H7 (cell line): ENCODE measurements at places on chromosomes 16 and 17.

DNA sequence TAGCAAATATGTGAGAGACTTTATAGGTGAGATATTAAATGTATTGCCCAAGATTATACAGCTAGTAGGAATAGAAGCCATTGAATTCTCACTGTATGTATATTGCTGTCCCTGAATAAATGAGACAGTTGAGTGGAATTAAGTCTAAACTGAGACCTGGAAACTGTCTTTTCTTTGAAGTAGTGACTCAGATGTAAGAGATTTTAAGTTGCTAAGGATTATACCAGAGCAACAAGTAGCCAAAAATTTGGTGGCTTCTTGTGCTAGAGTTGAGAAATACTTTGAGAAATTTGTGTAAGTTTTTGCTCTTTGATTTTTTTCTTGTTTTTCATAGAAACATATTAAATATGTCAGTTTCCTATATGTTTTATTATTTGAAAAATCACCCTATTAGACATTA, 58.7 kb downstream of the TANC2 start:
- no peak for DNase-seq

GRCh38 chr16:4494746-4495490, 18.7 kb downstream of the HMOX2 start:
- DNase-seq: no peak

- DNase-seq: peak; percentile 90
Observed at GRCh38 chr17:39617446-39618245, 9.1 kb upstream of the PPP1R1B start.

DNA sequence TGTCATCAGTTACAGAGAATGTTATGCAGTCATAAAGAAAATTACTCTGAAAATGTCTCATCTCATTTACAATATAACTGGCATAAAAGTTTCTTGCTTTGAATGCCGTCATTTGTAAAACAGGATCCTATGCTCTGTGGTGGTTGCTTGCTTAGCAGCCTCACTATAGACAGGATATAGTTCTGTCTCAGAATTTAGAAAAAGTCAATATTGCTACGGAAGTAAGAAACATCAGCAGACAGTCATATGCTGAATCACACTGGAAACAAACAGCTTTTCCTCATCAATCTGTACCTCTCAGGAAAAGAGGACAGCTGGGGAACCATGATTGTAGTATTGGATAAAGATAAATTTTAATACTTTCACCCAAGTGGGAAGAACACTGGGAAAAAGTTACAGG, 105.5 kb downstream of the MYO1D start:
- DNase-seq: no peak

DNA sequence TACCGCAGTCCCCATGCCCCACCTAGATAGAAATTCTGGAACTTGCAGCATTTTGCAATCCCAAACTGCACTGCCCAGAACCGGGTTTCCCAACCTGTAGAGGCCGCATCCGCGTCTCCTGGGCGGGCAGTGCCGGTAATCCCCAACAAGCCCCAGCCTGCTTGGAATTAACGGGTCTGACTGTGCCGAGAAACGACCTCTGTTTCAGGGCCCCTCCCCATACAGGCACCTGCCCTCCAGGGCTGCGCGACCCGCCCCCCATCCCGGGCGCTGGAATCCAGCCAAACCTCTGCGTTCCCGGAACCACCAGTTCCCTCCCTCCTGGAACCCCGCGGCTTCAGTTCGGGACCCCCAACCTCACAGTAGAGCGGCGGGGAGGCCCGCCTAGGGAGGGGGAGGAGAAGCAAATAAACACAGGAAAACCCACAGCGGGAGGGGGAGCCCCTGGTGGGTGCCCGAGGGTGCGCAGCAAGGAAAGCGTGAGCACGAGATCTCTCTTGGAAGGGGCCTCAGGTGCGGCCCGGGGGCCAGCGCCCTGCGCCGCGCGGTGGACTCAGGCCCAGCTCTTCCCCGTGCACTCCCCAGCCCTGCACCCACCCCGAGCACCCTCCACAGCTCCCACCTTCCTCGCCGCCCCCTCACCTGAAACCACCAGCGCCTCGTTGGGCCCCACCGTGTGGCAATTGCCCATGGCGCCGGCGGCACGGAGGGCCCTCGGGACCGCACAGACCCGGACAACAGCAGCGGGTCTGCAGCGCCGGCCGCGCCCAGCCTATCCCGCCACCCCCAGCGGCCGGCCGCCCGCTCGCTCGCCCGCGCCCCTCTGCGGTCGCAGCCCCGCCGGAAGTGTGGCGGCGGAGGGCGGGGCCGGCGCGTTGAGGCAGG, at the start of gene FLOT2:
FLOT2 (minus strand) TSS at position 850 of the 885 bp plus-strand sequence; CDS start at position 691, 159 bp downstream.
- peak; percentile 95 for DNase-seq

- DNase-seq: peak; percentile 48
Observed at GRCh38 chr17:40264458-40265185, 23.1 kb upstream of the CDC6 start.

- DNase-seq: no peak
Observed at GRCh38 chr17:40659911-40660310, 5.1 kb downstream of the KRT222 start.

GRCh38 chr17:39812466-39812865, 51.6 kb downstream of the IKZF3 start:
- DNase-seq: no peak

DNA sequence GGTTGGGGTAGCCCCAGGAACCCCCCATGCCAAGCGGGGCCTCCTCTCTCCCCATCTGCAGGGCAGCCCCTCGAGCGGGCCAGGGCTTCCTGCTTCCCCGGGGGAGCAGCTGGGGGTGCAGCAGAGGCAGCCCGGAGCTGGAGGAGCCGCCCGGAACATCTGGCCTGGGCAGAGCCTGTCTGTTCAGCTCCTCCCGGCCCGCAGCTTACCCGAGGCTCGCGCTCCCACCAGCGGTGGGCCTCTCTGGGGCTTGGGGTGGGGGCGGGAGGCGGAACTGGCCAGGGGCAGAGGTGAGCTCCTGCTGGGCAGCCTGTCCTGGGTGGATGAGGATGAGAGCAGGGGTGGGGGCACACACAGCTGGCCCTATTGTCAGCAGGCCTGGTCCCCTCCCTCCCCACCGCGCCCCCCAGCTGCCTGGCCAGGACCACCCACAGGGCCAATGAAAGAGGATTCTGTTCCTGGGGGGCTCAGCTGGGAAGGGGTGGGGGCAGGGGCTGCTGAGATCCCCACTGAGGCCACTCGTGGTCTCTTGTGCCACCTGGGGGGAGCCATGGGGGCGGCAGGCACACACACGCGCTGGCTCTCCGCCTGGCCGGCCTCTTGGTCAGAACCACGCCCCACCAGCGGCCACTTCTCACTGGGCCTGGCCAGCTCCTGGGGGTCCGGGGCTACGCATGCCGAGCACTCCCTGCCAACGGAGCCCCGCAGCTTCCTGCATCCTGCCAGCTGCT, 34.7 kb downstream of the BAHCC1 start:
- DNase-seq: peak; percentile 89

DNA sequence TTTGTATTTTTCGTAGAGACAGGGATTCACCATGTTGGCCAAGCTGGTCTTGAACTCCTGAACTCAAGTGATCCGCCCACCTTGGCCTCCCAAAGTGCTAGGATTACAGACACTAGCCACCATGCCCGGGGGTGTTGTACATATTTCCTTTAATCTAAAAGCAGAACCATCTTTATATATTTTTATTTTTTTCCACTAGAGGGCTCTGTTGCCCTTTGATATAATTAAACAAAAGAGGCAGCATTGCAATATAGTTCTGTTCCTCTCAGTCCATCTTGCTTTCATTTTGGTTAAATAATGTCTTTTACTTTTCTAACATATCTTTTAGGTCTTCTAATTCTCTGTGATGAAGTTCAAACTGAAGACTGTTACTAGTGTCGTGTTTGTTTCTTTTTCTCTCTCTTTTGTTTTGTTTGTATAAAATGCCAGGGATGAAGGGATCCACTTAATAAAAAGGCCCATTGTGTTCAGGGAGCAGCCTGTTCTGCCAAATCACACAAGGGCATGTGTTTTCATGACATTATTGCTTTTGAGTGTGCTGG, 23.4 kb downstream of the WWOX start:
- peak; percentile 48 for DNase-seq

DNA sequence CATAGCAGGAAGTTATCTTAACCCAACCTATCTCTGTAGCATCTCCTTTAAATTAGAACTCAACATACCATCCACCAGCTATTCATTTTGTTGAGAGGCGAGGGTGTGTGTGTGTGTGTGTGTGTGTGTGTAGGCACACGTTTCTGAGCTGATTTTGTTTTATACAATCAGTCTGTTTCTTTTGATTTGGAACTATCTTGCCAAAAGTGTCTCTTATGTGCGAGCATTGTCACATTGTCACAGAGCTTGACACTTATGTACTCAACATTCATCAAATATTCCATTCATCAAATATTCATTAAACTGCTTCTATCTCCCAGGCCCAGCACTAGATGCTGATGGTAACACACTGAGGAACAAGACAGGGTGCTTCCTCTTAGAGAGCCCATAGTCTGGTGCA, 180.4 kb downstream of the HAPSTR1 start:
- DNase-seq: no peak

DNA sequence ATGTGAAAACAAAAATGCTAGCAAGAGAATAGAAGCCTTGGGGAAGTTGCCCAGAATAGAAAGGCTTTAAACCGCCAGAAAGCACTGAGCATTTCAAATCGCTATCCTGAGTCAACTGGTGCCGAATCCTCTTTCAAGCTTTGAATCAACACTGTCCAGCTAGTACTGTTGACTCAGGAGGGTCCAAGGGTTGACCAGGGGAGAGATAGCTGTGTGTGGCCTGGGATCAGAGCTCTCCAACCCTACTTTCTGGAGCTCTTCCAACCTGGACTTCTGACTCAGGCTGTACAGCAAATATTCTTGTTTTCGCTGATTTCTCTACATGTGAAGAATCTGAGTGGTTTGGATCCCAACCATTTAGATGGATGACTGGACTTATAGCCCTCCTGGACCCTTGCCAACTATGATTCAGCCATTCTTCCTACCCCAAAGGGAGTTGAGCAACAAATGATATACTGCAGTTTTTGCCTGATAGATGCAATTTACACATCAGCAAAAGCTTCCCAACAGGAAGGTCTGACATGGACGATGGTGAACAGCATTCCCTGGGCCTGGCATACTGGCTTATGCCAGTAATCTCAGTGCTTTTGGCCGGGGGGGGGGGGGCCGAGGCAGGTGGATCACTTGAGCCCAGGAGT, 154.0 kb upstream of the SDK2 start:
- DNase-seq: no peak

- peak; percentile 28 for DNase-seq
Observed at GRCh38 chr16:87964049-87964659, 12.9 kb downstream of the BANP start.

- DNase-seq: no peak
Observed at GRCh38 chr16:48354877-48355855, 30.0 kb downstream of the SIAH1 start.

- no peak for DNase-seq
Observed at GRCh38 chr17:1957037-1957436, 68.1 kb downstream of the RTN4RL1 start.

- DNase-seq: no peak
Observed at GRCh38 chr17:623121-623520, 91.5 kb downstream of the VPS53 start.

DNA sequence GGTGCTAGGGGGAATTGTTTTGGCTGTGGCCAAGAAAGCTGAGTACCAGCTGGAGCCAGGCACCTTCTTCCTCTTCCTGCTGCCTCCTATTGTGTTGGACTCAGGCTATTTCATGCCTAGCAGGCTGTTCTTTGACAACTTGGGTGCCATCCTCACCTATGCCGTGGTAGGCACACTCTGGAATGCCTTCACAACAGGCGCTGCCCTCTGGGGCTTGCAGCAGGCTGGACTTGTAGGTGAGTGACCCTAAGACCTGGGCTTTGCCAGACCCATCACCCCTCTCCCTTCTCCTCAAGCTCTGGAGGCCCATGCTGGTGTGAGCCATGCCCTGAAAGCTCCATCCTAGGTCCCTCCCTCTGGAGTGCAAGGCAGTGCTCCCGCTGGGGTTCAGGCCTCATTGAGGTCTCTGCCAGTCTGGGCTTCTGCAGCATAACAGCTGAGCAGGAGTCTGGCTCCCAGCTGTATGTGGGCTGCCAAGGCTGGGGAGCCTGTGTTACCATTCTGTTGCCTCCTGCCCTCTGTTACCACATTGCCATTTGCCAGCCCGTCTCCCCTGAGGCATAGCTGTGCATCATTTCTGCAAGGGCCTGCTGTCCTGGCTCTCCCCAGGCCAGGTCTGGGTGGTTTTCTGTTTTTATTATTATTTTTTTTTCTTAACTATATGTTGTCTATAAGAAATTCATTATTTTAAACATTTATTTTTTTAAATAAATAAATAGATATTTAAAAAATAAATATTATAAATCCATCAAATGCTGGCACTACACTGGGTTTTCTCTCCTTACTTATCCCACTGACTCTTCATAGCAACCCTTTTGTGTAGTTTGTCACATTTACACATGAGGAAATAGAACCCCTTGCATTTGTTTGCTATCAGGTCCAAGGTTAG, 4.1 kb downstream of the SLC9A5 start:
- no peak for DNase-seq

- no peak for DNase-seq
Observed at GRCh38 chr16:30350134-30350871, 4.8 kb downstream of the CD2BP2 start.

- DNase-seq: no peak
Observed at GRCh38 chr16:17241264-17241835, 229.4 kb downstream of the XYLT1 start.

DNA sequence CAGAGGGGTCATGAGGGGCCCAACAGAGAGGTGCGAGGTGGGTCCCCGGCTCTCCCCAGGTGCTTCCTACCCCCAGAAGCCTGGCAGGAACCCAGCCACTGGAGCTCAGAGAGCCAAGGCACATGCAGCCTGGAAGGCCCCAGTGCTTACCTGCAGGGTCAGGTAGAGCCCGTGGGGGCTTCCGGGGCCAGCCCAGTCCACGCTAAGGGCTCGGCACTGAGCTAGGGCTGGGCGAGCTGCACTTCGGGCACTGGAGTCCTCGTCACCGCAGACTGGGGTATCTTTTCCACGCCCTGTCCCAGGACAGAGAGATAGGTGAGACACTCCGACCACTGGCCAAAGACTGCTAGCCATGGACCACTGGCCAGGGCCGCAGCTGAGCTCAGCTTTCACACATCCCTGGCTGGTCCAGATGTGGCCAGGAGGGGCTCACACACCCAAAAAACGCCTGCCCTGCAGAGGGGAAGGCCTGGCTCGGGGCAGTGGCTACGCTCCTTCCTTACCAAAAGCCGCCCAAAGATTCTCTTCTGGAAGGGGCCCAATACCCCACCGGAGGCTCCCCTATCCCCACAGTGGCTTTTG, 7.4 kb downstream of the KIFC3 start:
- DNase-seq: peak; percentile 75

GRCh38 chr17:31586946-31587345, 195.5 kb downstream of the RAB11FIP4 start:
- no peak for DNase-seq

DNA sequence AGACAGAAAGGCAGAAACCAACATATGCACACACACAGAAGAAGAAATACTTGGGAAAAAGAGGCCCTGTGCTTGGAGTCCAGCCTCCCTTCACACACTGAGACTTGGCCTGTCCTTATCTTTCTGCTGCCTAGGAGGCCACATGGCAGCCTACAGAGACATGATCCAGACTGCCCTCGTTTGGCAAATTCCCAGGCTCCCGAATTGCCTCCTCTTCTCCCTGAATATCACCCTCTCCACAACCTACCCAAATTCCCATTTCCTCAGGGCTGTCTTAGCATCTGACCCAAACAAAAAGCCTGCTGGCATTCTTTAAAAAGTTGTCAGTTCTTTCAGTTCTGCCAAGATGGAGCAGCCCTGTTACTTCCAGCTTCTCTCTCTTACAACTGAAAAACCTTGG, 59.8 kb downstream of the DNAH17 start:
- no peak for DNase-seq
